ENCODE measurements at places on chromosomes 4 and X.

- no peak for DNase-seq
Observed at GRCh38 chr4:107219681-107220080, 183.6 kb upstream of the DKK2 start.

DNA sequence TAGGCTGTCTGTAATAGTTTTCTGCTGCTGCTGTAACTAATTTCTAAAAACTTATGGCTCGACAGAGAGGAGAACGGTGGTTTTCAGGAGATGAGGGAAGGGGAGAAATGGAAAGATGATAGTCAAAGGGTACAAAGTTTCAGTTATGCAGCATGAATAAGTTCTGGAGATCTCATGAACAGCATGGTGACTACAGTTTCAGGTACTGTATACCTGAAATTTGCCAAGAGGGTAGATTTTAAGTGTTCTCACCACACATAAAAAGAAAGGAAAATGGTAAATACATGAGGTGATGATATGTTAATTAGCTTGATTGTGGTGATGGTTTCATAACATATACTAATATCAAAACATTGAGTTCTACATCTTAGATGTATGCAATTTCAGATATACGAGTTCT, 34.9 kb downstream of the DRD5 start:
- DNase-seq, result no peak

DNA sequence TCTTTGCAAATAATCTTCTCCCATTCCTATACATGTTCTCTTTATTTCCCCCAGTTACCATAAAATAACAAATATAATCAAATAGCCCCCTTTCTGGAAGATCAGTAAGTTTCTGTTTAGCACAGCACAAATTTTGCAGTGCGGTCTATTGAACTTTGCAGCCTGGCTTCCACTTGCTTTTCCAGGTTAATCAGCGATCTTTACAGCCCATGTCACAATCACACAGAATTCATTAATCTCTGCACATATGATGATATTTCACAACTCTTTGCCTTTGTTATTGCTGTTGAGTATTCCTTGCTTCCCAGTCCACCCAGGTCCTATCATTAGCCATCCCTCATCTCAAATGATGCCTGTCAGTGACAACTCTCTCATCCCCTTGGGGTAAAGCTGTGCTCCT, 2358.0 kb downstream of the PCDH7 start:
- no peak for DNase-seq

DNA sequence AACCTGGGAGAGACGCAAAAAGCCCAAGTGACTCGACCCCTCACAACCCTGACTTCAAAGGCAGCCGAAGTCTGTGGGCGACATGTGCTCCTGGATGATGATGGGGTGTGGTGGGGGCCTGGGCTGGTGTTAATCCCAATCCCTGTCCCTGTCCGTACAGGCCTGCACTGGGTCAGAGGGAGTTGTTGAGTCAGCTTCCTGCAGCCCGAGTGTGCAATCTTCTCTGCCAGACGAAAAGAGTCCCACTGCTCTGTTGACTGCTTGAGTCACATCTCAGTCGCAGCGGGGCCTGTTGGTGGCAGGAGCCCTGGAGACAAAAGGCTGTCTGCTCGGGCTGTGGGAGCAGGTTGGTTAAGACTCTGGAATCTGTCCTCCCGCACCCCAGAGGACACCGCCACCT, 10.3 kb downstream of the FAM3A start:
- no peak for DNase-seq

GRCh38 chr4:70706516-70706915, 15.2 kb upstream of the RUFY3 start:
- DNase-seq, result no peak

- DNase-seq, result peak; percentile 7
Observed at GRCh38 chr4:164876700-164877324, at the start of gene APELA. Gene APELA, plus strand, starts transcription at chr4:164877178. Its CDS starts 154 bp downstream, at chr4:164877332.

- DNase-seq, result no peak
Observed at GRCh38 chrX:95728446-95728845, 956.2 kb upstream of the DIAPH2 start.

DNA sequence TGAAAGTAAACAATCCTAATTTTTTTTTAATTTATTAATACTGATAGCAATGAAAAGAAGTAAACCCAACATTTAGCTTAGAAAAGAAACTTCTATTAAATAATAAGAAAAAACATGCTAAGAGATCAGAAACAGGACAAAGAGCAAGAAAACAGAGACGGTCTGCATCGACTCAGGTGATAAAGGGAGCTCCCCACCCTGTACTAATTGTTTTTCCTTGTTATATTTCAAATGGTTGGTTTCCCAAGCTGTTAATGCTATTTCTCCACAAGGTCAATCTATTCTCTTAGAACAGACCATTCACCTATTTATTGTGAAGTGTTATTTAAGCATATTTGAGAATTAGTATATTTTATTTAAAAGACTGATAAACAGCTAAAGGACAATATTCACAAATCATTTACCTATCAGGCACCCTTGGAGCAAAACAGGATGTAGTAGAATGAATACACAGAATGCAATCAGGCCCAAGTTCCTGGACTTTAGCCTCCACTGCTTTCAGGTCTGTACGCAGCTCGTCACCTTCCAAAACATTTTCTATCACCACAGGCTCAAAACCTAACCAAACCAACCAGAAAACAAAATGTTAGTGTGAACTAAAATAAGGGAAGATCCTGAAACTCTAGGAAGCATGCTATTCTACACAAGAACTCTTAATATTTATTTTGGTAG, 5.5 kb downstream of the SEPSECS start:
- no peak for DNase-seq

GRCh38 chr4:86614865-86615264, 20.8 kb downstream of the PTPN13 start:
- DNase-seq, result no peak

GRCh38 chr4:123554801-123555232, 158.2 kb downstream of the SPRY1 start:
- no peak for DNase-seq

DNA sequence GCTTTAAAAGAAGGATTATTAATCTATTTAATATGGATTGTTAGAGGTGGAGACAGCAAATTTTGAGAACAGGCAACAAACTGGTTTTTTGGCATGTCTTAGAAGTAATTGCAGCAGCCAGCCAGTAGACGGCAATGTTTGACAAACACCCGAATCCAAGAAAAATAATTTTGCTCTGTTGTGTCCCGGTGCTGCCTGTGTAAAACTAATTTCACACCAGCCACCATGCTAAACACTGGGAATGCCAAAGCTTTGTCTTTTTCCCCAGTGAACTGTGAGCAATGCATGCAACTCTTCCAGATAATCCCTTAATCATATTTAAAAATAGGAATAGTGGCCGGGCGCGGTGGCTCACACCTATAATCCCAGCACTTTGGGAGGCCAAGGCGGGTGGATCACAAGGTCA, 25.9 kb downstream of the SMIM31 start:
- DNase-seq, result peak; percentile 25

- no peak for DNase-seq
Observed at GRCh38 chr4:25215511-25215910, 18.3 kb upstream of the PI4K2B start.

DNA sequence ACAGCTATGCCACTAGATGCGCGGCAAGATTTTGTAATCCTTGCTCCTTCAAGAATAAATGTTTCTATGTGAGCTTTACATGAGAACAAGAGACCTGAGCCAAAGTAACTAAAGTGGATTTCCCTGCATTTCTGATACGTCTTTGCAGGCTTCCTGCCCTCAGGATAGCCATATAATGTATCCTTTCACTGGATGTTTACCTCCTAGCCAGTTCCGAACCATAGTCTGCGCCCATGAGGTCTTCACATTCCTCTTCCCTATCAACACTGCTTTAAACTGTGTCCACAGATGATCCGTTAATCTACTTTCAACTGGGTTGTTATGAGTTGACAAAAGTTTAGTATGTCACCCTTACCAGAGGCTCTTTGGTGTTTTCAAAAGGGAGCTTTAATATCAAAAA, 1889.1 kb upstream of the AGA start:
- no peak for DNase-seq

GRCh38 chr4:40461879-40462278, 126.7 kb downstream of the CHRNA9 start:
- no peak for DNase-seq

GRCh38 chr4:181189751-181190150, 1053.5 kb upstream of the TENM3 start:
- DNase-seq, result no peak

DNA sequence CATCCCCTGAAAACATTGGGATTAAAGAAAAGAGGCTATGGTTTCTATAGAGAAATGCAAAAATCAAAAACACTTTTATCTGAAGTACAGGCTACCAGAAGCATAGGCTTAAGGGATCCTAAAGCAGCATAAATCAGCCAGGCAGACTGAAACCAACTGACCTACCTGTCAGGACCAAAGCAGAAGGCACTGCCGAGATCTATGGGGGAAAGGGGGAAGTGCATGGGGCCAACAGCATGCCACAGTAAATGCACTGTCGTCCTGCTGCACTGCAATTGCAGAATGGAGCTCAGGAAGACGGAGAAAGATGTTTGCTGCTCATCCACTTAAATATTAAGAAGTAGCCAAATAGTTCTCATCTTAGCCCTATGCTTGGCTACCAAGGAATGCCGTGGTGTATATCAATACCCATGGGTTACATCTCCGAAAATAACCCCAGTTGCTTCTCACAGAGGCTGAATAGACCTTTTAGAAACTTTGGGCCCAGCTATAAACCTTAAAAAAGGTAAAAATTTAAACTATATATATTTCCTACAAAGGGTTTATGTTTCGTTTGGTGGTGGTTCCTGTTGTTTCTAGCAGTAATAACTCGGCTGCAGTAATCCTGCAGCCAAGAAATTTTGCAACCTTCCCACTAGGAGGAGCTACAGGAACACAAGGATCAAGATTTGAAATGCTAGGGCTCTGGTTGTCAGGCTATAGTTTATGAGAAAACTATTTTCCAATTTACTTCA, 312.2 kb upstream of the DIAPH2 start:
- DNase-seq, result no peak

GRCh38 chr4:173211838-173212237, 43.2 kb downstream of the GALNT7 start:
- DNase-seq, result no peak

DNA sequence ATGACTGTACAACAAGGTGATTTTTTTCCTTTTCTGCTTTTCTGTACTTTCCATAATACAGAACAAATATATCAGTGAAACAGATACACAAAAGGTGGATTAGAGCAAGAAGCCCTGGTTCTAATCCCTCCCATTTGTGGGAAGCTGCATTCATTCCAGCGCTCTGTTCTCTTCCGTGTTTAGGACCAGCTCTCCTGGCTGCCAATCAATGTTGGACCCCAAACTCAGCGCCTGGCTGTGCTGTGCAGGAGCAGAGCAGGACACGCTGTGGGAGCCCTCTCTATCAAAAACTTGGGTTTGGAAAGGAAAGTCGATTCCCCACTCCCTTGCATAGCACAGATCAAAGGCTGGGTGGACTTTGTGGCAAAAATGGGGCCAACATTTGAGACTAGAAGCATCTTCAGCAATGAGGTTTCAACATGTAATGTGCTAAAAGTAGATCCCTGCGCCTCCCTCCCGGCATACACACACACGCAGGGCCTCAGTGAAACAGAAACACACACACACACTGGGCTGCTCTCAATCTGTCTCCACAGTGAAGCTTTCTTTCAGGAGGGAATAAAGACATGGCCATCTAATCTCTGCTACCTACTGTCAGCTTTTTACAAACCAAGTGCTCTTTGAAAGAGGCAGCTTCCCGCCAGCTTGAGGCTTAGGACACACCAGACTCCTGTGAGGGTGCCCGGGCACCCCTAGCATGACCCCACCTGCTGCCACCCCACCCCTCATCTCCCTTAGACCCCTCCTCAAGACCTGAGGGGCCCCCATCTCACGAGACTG, 12.2 kb downstream of the WDR1 start:
- DNase-seq, result no peak

- DNase-seq, result no peak
Observed at GRCh38 chrX:73847991-73848390, 285.0 kb downstream of the CHIC1 start.

GRCh38 chr4:8103421-8104390, 54.9 kb downstream of the ABLIM2 start:
- DNase-seq, result no peak

DNA sequence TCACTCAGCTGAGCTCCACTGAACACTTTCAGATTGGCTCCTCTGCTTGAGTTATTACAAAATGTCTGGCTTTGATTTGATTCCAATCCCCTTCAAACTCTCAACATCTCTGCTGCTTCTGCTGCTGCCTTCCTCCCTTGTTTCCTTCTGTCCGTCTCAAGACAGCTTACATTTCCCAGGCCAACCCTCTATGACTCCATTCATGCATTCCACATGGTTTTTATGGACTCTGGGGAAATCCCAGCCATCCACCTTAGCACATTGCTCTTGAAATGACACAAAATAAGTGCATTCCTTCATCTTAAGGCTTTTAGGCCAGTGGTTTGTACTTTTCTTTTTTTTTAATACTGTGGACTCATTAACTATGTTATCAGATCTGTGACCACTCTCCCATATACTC, 68.5 kb upstream of the TMEM164 start:
- DNase-seq, result no peak

DNA sequence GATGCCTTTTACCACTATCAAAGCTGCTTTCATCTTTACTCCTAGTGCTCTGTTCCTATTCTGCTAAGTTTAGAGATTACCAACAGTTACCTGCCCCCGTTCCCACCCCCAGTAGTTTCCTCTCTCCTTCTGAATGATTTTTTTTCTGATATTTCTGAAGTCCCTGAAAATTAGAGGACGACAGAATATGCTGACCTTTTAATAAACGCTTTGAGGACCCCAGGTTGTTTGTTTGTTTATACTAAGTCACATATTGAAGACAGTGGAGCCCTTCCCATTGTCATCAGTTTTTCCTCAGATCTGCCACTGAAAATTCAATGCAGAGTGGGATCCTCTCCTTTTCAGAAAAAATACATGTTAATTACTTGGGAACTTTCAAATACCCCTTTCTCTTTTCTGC, 1039.3 kb upstream of the AGA start:
- no peak for DNase-seq

DNA sequence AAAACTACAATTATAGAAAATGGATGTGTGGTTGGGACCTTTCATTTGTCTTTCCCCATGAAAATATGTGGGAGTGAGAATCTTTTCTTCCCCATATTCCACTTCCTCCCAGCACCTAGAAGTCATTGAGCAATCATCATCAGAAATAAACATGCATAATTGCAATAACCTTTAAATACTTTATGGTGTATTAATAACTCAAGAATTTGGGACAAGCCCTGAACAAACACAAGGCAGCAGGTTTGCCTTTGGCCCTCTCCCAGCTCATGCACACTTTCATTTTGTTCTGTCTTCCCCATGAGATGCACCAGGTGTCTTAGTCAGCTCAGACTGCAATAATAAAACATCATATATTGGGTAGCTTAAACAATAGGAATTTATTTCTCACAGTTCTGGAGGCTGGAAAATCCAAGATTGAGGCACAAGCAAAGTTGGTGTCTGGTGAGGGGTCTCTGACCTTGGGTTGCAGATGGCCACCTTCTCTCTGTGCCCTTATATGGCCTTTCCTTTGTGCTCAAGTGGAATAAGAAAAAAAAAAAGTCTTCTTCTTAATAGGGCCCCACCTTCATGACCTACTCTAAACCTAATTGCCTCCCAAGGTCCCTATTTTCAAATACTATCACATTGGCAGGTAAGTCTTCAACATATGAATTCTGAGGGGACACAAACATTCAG, 34.7 kb upstream of the TMEM184C start:
- no peak for DNase-seq
